ENCODE measurements at places on chromosomes 7 and 10. TPM values are rescaled to one million over a fixed set of nuclear protein-coding genes. Genes with fewer than 3 reads are reported as not detected.

Gene GNAT3
- not detected for total RNA-seq

Gene DGKI
- 0.45 TPM for total RNA-seq

Gene CHRM2
- total RNA-seq: not detected

Gene SPDYE5
- total RNA-seq: not detected

Gene FEZF1
- not detected for total RNA-seq

GRCh38 chr7:120216947-120217346 is 56.0 kb upstream of the KCND2 start:
- H3K27me3 ChIP-seq: no peaks in the 10 kb centered on the region
- H3K4me3 ChIP-seq: no peak overlapping the region
- DNase-seq: no peak
- H3K36me3 ChIP-seq: no peaks in the 10 kb centered on the region
- no peak overlapping the region for H3K27ac ChIP-seq

GRCh38 chr10:69359594-69359993 is 57.1 kb downstream of the TACR2 start:
- no peak overlapping the region for H3K27ac ChIP-seq
- H3K27me3 ChIP-seq: no peaks in the 10 kb centered on the region
- H3K4me3 ChIP-seq: no peak overlapping the region
- no peaks in the 10 kb centered on the region for H3K4me1 ChIP-seq
- H3K36me3 ChIP-seq: no peaks in the 10 kb centered on the region

DNA sequence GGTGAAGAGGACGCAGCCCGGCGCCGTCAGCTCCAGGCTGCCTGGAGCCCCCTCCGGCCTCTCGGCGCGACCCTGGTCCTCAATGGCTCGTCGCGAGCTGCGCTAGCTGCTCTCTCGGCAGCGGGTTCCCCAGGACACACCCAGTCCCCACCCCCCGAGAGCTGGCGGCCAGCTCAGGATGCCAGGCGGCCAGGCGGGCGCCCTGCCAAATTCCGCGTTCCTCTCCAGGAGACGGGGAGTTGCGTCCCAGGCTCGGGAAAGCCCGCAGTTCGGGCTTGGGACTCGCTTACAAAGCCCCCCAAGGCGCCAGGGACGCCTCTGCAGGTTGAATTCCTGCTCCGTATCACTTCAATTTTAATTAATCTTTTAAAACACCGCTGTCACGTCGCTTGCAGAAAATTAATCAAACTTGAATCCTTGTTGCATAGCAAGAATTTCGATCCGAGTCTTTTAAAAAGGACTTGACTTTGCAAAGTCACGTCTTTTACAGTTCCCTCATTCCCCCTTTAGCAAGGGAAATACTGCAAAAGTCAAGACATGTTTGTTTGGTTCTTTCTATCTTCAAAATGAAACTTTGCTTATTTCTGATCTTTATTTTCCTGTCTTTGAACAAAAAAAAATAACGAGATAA is 28.2 kb downstream of the SKIDA1 start:
- no peaks in the 10 kb centered on the region for H3K27me3 ChIP-seq
- peak; percentile 94 for DNase-seq
- peak overlapping the region; percentile 89 for H3K4me3 ChIP-seq
- H3K36me3 ChIP-seq: peaks cover 9% of the 10 kb centered on the region
- peaks cover 38% of the 10 kb centered on the region for H3K4me1 ChIP-seq

DNA sequence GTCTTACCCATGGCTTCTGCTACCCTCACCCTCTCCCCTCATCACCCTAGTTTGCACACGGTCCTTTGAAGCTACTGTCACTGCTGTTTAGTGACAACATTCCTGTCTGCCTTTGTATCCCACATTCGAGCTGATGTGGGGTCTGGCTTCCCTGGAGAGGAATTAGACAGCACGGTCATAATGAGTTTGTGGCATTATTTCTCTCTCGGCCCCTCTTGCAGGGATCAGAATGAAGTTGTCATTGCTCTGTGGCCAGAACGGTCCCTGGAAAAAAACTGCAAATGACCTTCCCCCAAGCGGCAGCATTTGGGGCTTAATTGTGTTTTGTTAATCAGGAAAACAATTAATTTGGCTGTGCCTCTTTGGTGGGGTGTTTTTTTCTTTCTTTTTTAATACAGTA is 317.2 kb upstream of the PODXL start:
- H3K4me1 ChIP-seq: no peaks in the 10 kb centered on the region
- no peak for DNase-seq
- no peak overlapping the region for H3K27ac ChIP-seq
- H3K27me3 ChIP-seq: no peaks in the 10 kb centered on the region
- no peaks in the 10 kb centered on the region for H3K36me3 ChIP-seq

DNA sequence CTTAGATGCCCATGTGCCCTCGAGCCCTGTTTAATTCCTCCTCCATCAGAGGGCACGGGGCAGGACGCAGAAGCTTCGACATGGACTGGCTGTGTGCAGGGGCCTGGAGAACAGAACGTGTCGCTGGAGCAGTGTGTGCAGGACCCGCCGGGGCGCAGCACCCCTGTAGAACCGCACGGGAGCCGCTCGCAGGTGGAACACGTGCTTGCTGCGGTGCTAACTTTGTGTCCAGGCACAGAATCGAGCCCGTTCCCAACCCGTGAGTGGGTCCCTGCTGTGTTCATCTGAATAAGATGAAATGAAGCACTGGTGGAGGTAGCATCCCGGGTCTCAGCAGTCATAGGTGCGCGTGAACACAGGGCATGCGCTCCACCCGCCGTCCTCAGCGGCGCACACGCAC is 116.9 kb downstream of the WDR37 start:
- H3K4me3 ChIP-seq: no peak overlapping the region
- DNase-seq: no peak
- no peak overlapping the region for H3K27ac ChIP-seq

DNA sequence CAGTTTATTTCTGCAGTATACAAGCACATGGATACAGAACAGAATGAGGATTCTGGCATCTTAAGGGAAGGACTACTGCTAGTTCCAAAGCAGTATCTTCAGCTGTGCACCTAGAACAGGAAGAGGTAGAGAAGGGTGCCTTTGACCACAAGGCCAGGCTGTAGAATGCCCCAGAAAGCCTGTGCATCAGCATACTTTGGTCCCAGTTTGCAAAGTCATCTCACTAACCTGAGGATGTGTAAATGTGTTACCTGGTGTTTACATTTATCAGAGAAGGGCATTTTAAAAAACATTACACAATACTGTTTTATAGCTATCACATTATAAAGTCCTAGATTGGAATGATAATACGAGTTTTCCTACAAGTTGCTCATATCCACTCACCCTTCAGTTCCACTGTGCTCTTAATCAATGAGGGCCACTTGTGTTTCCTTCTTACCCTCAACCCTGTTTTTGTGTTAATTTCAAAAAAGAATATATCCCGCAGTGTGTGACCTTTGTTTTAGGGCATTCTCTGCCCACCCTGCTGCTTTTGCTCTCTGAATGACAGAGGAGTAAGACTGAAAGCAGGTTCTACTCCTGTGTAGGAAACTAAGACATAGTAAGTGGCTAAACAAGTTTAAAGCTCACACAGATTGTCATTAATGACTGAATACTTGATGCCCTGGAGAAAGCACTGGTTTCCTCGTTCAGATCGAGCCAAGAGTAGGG is 3.4 kb downstream of the SLC35G1 start:
- H3K36me3 ChIP-seq: peaks cover 17% of the 10 kb centered on the region
- no peak overlapping the region for H3K27ac ChIP-seq
- no peak overlapping the region for H3K4me3 ChIP-seq
- H3K4me1 ChIP-seq: no peaks in the 10 kb centered on the region
- DNase-seq: no peak

DNA sequence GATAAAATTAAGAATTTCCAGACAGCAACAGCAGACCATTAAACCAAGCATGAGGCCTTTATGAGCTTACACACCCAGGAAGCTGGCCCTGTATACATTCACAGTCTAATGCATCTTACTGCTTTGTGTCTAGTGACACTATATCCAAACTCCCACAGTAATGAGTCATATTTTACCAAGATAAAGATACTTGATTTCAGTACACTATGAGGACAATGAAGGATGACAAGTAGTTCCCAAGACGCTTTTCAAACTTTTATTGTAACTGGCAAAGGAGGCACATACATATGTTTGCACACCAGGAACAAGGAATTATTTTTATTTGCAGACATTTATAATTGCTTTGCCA is 148.0 kb downstream of the TSPAN12 start:
- no peaks in the 10 kb centered on the region for H3K36me3 ChIP-seq
- H3K27me3 ChIP-seq: no peaks in the 10 kb centered on the region
- H3K4me1 ChIP-seq: no peaks in the 10 kb centered on the region
- no peak overlapping the region for H3K4me3 ChIP-seq

- H3K4me3 ChIP-seq: no peak overlapping the region
- no peaks in the 10 kb centered on the region for H3K4me1 ChIP-seq
- no peaks in the 10 kb centered on the region for H3K27me3 ChIP-seq
- no peak for DNase-seq
- H3K27ac ChIP-seq: no peak overlapping the region
Observed at GRCh38 chr10:103660364-103661197, 167.1 kb downstream of the NEURL1 start.

DNA sequence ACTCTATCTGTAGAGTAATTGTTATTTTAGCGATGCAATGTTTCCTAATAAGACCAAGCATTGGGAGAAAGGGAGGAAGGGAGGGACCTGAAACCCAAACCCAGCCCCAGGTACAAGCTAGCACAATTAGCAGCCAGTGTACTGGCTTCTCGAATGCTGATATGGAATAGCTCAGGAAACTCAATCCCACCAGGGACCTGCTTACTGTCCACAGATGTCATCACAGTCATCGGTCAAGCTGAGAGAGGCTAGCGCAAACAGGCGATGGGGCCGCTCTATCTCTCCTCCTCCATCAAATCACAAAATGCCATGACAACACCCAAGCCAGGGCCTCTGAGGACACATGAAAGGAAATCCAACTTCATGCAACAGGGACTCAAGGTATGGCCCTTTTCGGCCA is 192.1 kb downstream of the KCNMA1 start:
- H3K4me3 ChIP-seq: no peak overlapping the region
- H3K36me3 ChIP-seq: no peaks in the 10 kb centered on the region
- no peaks in the 10 kb centered on the region for H3K27me3 ChIP-seq
- H3K27ac ChIP-seq: no peak overlapping the region
- DNase-seq: no peak

- H3K27me3 ChIP-seq: peaks cover 20% of the 10 kb centered on the region
- no peak overlapping the region for H3K4me3 ChIP-seq
- no peak overlapping the region for H3K27ac ChIP-seq
- no peaks in the 10 kb centered on the region for H3K4me1 ChIP-seq
Observed at GRCh38 chr7:26372249-26372648, 80.6 kb downstream of the SNX10 start.

- H3K27me3 ChIP-seq: no peaks in the 10 kb centered on the region
- H3K36me3 ChIP-seq: no peaks in the 10 kb centered on the region
- DNase-seq: no peak
Observed at GRCh38 chr10:30357806-30358205, 8.7 kb upstream of the MTPAP start.

- H3K27me3 ChIP-seq: no peaks in the 10 kb centered on the region
- peaks cover 7% of the 10 kb centered on the region for H3K36me3 ChIP-seq
- H3K27ac ChIP-seq: no peak overlapping the region
- H3K4me3 ChIP-seq: no peak overlapping the region
Observed at GRCh38 chr10:104334965-104335650, 3.2 kb downstream of the ITPRIP start.

DNA sequence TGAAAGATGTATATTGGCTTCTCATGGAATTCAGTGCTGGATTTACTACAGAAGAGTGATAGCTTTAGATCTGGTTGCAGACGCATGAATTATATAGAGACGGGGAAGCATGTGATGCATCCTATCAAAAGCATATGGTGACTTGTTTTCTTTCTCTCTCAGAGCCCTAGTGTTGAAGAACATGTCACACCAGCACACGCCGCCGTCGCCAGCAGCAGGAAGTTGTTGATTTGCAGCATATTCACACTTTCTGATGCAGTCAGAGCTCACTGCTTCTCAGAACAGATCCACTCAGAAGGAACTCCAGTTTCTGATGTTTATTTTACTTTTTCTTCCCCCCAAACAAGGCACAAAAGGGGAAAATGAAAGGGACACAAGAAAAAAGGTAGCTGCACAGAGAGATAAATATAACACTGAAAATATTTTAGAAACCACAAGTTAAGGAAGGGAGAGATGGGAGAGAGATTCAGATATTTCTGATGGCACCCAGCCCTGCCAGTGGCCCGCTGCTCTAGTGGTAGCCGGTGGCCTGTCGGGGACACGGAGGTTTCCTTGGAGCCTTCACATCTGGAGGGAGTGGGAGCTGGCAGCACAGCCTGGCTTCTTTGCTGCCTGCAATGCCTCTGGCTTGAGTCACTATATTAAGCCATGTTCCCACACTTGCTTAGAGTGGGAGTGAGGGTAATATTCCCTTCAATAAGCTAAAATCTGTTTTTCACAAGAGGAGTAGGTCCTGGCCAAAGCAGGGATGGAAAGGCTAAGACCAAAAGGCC is 123.2 kb downstream of the NRP1 start:
- H3K36me3 ChIP-seq: peaks cover 87% of the 10 kb centered on the region
- peak; percentile 66 for DNase-seq
- H3K4me1 ChIP-seq: no peaks in the 10 kb centered on the region
- H3K27me3 ChIP-seq: no peaks in the 10 kb centered on the region

GRCh38 chr7:84274029-84274638 is 79.5 kb upstream of the SEMA3A start:
- no peak overlapping the region for H3K4me3 ChIP-seq
- DNase-seq: no peak
- H3K36me3 ChIP-seq: no peaks in the 10 kb centered on the region
- H3K27ac ChIP-seq: peak overlapping the region; percentile 69
- peaks cover 6% of the 10 kb centered on the region for H3K4me1 ChIP-seq

DNA sequence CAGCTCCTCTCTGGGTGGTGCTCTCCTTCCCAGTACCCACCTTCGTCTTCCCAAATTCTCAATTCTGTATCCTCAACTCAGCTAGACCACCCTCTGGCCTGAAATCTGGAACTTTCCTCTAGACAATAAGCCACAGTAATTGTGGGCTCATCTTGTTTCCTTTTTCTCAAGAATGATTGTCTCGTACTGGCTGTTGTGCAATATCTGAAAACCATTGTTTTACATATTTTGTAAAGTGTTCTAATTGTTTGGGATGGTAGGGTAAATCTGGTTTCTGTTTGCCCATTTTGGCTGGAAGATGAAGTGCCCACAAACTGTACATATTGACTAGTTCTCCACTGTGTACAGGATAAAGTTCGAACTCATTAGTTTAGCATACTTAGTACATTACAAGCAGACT is 11.3 kb upstream of the NOBOX start:
- H3K27me3 ChIP-seq: no peaks in the 10 kb centered on the region
- DNase-seq: no peak
- H3K27ac ChIP-seq: no peak overlapping the region
- no peak overlapping the region for H3K4me3 ChIP-seq

Data from endodermal cell (in vitro differentiated cells).